ENCODE measurements at places on chromosomes 2 and 18.

- DNase-seq = no peak
Observed at GRCh38 chr2:235278771-235279355, 215.0 kb upstream of the AGAP1 start.

GRCh38 chr18:22559414-22560274 lies 141.9 kb upstream of the CTAGE1 start:
- DNase-seq = no peak

DNA sequence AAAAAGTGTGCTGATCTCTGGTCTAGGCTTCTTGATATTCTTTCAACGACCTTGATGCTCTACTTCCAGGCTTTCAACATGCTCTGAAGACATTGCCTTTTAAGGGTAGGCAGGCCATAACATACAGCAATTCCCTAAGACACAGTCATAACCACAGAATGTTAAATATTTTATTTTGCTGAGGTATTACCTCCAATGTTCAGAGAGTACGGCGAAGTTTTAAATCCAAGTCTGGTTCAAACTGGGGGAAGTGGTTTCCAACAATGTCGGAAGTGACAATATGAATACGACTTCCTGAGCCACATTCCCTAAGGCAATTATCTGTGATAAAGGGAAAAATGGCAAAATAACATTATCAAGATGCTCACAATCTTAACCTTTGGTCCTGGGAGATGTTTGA lies 1077.9 kb upstream of the PIK3C3 start:
- DNase-seq = no peak

DNA sequence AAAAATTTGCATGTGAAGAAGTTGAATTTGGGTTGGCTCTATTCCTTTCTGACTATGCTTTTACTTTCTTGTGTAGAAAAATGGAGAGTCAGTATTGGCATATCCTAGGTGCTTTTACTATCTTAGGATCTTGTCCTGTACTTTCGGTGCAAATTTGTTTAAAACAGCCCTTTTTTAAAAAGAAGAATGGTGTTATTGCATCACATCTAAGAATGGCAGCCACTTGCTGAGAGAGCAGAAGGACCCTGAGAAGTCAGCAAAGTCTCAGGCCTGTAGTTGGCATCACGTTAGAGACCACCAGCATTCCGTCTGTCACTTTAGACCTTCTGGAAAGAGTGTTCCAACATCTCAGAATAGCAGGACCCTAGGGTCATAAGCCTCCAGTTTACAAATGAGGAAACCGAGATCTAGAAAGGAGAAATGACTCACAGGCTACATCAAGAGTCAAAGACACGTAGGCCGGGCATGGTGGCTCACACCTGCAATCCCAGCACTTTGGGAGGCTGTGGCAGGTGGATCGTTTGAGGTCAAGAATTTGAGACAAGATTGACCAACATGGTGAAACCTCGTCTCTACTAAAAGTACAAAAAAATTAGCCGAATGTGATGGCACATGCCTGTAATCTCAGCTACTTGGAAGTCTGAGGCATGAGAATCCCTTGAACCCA lies 42.5 kb downstream of the SPATS2L start:
- no peak for DNase-seq

GRCh38 chr2:170582751-170583463 lies 132.2 kb upstream of the SP5 start:
- DNase-seq = no peak

- no peak for DNase-seq
Observed at GRCh38 chr2:60118061-60118460, 435.4 kb downstream of the BCL11A start.

DNA sequence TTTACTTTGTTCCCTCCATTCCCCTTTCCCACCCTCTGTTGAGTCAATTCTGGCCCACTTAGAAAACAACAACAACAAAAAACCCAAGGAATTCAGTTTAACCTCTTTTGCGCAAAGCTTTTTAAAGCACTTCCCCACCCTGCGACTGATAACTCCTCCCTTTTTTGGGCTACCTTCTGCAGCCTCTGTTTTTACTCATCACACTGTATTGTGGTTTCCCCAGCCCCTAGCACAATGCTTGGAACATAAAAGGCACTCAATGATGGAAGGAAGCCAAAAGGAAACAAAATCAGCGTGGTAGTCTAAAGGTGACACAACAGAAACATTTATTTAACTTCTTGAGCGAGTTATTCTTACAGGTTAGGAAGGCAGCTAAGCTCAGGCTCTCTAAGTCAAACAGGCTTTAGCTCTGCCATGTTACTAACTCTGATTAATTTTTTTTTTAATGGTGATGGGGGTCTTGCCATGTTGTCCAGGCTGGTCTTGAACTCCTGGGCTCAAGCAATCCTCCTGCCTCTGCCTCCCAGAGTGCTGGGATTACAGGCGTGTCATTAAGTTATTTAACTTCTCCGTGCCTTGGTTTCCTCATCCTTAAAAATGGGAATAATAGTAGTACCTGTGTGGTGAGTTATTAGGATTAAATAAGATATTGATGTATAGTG lies 1.3 kb downstream of the CEP68 start:
- no peak for DNase-seq

GRCh38 chr2:66515743-66516142 lies 80.8 kb downstream of the MEIS1 start:
- DNase-seq = no peak

DNA sequence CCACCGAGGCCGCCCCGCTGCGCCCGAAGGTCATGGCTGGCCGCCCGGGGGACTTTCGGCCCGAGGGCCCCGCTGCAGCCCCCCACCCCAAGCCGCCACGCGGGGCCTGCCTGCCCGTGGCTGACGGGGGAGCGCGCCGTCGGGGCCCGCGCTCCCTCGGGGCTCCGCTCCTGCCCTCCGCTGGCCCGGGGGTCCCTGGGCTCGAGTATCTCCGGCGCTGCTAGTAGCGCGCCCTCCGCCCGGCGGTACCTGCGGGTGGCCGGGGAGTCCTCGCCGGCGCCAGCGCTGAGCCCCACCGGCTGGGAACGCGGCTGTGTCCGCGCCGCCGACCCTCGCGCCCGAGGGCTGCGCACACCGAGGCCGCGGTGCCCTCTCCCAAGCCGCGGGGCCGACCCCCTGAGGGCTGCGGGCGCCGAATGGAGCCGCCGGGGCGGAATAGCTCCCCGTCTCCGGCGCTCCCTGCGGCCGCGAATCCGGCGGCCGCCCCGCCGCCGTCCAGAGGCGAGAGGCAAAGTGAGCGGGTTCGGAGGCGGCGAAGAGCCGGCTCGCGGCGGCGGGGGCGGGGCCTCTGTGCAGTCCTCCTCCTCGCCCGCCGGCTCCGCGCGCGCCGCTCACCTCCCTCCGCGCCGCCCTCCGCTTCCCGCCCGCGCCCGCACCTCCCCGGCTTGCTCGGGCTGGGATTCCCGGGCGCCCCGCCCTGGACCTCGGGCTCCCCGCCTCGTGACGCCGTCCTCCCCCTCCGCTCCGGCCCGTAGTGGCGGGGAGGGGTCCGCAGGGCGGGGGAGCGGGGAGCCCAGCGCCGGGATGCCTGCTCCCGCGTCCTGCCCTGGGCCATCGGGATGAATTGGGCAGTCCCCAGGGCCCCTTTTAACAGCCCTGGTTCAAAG lies at the start of gene KCNG3:
TSS of gene KCNG3 (minus strand) at position 515 of the 887 bp plus-strand sequence. CDS start at position 34, 481 bp downstream.
- DNase-seq = peak; percentile 5

DNA sequence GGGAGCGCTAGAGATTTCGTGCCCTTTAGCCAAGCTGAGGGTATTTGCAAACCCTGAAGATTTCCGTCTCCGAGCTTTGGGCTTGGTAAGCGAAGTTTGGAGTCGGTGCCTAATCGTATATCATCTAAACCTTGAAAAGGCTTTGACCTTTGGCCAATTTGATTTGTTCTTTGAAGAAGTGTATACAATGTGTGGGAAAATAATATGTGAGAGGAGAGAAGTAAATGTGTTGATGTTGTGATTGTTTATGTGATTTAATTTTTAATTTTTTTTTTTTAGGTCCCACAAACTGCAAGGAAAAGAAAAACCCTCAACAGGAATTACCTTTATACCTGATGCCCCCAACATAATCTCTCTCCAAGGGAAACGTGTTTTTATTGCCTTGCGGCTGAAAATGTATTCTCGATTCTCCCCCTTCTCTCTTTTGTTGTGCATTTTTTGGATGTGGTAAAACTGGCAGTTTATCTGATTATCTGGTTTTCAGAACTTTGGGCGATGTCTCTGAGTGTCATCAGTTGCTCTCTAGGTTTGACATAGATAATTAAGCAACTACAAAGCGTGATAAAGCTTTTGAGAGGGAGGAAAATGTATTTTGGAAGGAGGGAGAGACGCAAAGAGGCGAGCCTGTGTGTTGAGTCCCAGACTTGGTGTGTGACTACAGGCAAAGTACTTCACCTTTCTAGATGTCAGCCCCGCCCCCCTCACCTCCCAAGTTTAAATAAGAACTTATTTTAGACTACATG lies 912 bp upstream of the FBXO11 start:
- DNase-seq = no peak

GRCh38 chr2:66867063-66867441 lies 432.1 kb downstream of the MEIS1 start:
- DNase-seq = peak; percentile 45

DNA sequence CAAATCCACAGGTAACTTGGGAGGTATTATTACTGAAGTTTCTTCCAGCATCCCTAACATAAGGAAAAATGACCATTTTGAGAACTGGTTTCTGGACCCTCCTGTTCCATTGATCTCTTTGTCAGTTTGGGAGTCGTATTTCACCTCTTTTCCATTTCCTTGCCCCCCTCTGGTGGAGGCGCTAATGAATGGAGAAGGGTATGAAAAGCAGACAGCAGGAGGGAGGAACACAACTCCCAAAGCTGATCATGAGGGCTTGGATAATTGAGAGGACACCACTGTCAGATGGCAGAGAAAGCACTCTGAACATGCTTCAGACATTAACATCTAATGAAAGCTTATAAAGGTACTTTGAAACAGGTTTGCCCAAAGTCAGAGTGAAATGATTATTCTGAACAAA lies 56.6 kb upstream of the TLK1 start:
- no peak for DNase-seq

DNA sequence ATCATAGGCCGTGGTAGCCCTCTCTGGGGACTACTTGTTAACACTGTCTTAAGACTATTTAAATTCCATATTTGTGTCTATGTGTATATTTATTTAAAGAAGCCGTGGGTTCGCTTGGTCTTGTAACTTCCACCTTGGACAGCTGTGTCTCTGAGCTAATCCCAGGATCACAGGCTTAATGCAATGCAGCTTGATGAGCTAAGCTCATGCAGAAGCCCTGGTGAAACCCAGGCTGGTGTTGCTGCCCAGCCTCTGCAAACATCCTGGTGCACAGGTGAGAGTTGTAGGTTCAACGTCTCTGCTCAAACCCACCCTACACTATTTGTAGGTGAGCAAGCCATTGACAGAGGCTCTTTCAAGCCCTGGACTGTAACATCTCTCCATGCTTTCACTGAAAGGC lies 211.8 kb downstream of the FAM210A start:
- no peak for DNase-seq

GRCh38 chr18:49904871-49905555 lies 91.7 kb upstream of the ACAA2 start:
- no peak for DNase-seq

GRCh38 chr2:225326969-225327368 lies 72.5 kb upstream of the NYAP2 start:
- DNase-seq = no peak
